MM.1S (cell line): ENCODE measurements at places on chromosomes 16 and 17.

- no peaks in the 10 kb centered on the region for H3K27me3 ChIP-seq
- no peaks in the 10 kb centered on the region for H3K36me3 ChIP-seq
- no peak for DNase-seq
- H3K27ac ChIP-seq, result no peak overlapping the region
- H3K4me3 ChIP-seq, result no peak overlapping the region
- H3K4me1 ChIP-seq, result no peaks in the 10 kb centered on the region
Observed at GRCh38 chr17:67385122-67385988, 8.3 kb downstream of the PITPNC1 start.

GRCh38 chr17:44210342-44211192, 8.9 kb downstream of the UBTF start:
- peak overlapping the region; percentile 75 for H3K27ac ChIP-seq
- DNase-seq, result peak; percentile 93
- H3K4me1 ChIP-seq, result peaks cover 18% of the 10 kb centered on the region
- no peaks in the 10 kb centered on the region for H3K27me3 ChIP-seq
- peak overlapping the region; percentile 41 for H3K4me3 ChIP-seq
- H3K36me3 ChIP-seq, result peaks cover 6% of the 10 kb centered on the region

DNA sequence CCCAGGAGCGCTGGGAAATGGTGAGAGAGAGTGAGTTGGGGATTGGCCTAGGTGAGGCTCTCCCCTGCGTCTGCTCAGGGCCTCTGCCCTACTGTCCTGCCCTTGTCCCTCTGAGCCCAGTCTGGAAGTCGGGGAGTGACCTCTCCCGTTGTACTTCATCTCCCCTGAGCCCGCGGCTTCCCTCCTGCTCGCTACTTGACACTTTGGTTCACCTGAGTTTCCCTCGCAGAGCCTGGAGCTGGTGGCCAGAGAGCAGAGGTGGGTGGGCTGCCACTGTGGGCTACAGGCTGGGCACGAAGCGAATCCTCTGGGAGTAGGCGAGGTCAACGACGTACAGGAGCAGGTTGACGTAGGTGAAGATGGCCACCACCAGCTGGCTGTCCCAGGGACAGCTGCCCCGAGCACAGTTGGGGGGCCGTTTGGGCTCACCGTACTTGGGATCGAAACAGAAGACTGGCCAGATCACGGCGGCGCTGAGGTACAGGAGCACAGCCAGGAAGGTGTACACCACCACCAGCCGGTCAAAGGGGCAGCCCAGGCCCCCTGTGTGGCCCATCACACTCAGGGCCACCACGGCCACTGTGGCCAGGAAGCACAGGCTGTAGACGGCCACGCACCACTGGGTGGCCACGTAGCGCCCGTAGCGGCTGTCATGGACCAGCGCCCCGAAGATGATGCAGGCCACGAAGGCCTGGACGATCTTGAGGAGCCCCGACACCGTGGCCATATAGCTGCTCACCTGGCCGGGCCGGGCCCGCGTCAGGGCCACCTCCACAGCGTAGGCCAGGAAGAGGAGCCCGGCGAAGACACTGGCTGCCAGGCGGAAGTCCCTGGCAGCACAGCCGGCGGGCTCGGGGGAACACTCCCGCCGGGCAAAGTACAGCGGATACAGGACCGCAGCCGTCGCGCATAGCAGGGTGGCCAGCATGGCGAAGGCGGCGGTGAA, 3.7 kb upstream of the PYCR1 start:
- H3K4me3 ChIP-seq, result no peak overlapping the region
- H3K27me3 ChIP-seq, result peaks cover 33% of the 10 kb centered on the region
- H3K36me3 ChIP-seq, result no peaks in the 10 kb centered on the region
- no peak for DNase-seq
- no peak overlapping the region for H3K27ac ChIP-seq

GRCh38 chr17:57607553-57608120, 137.5 kb downstream of the CCDC182 start:
- H3K4me1 ChIP-seq, result peaks cover 48% of the 10 kb centered on the region
- no peaks in the 10 kb centered on the region for H3K36me3 ChIP-seq
- DNase-seq, result no peak
- H3K27ac ChIP-seq, result no peak overlapping the region
- H3K27me3 ChIP-seq, result no peaks in the 10 kb centered on the region

GRCh38 chr17:47692137-47692894, 1.6 kb upstream of the TBKBP1 start:
- peaks cover 9% of the 10 kb centered on the region for H3K4me1 ChIP-seq
- no peak overlapping the region for H3K27ac ChIP-seq
- H3K4me3 ChIP-seq, result no peak overlapping the region
- peaks cover 38% of the 10 kb centered on the region for H3K27me3 ChIP-seq

DNA sequence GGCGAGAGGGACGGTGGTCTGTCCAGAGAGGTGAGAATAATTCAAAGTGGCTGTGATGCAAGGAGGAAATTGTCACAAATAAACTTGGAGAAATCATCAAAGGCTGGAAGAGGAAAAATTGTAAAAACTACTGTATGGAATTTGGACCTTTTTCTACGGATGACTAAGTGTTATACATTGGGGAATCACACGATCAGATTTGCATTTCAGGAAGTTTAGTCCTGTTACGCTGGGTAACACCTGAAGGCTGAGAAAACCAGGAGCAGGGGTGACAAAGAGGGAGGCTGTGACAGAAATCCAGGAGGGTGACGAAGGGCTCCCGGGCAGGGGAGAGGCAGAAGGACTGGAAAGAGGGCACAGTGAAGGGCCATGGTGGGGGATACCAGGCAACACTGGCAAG, 511.7 kb downstream of the CDH13 start:
- H3K27me3 ChIP-seq, result no peaks in the 10 kb centered on the region
- H3K27ac ChIP-seq, result no peak overlapping the region
- no peak overlapping the region for H3K4me3 ChIP-seq
- DNase-seq, result no peak
- no peaks in the 10 kb centered on the region for H3K4me1 ChIP-seq
- no peaks in the 10 kb centered on the region for H3K36me3 ChIP-seq
